ENCODE measurements at places on chromosomes 11 and 22.

DNA sequence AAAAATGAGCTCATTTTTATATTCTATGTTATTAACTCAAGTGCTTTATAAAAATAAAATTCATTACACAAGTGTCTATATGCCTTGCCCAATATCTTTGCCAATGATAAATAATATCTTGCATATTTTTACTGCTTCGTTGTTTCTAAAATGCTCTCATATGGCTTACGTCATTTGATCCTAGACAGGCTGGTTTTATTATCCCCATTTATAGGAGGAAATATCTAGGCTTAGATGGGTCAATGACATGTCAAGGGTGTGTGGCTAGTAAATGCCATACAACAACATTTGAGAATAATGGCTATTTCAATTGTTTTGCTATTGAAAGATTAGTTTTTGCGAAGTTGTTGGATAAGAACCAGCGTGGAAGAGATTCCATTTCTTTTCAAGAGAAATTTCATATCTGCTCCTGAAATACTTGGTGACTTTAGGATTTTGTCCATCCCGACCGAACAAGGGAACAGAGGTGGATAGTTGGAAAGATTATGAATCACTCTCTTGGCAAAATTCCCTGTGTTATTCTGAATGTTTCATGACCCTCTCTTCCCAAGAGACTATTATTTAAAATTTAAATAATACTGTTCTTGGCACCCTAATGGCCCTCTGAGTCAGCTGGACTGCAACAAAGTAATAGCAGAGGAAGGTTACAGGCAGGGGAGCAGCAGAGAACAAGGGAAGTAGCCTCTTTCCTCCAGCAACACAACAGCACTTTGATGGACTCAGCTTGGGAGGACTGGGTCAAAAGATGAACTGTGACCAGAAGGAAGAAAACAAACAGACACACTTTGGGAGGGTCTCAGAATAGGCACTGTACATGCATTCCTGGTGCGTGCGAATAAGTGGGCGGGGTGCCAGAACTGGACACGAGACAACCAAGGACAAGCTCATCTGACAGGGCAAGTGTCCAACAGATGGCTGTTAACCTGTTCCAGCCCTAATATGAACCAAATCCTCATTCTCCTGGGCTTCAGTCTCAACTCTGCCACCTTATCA lies 94.5 kb downstream of the ME3 start:
- ATAC-seq, result no peak

- no peak for ATAC-seq
Observed at GRCh38 chr11:91081440-91082043, 858.7 kb upstream of the CHORDC1 start.

DNA sequence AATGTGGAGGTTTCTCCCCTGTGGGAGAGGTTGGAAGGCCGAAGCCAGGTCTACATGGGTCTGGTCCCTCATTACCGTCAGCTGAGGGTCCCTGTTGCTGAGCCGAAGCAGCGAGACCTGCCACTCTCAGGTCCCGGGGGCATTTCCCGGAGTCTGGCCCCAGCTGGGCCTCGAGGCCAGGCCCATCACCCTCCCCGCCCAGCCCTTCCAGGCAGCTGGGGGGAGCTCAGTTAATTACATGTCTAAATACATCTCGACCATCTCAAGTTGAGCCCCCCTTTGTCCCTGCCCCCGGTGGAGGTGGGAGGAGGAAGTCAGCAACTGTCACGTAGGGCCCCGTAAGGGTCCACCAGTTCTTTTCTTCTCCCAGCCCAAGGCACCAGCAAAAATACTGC lies 3.6 kb downstream of the CDKN1C start:
- no peak for ATAC-seq

DNA sequence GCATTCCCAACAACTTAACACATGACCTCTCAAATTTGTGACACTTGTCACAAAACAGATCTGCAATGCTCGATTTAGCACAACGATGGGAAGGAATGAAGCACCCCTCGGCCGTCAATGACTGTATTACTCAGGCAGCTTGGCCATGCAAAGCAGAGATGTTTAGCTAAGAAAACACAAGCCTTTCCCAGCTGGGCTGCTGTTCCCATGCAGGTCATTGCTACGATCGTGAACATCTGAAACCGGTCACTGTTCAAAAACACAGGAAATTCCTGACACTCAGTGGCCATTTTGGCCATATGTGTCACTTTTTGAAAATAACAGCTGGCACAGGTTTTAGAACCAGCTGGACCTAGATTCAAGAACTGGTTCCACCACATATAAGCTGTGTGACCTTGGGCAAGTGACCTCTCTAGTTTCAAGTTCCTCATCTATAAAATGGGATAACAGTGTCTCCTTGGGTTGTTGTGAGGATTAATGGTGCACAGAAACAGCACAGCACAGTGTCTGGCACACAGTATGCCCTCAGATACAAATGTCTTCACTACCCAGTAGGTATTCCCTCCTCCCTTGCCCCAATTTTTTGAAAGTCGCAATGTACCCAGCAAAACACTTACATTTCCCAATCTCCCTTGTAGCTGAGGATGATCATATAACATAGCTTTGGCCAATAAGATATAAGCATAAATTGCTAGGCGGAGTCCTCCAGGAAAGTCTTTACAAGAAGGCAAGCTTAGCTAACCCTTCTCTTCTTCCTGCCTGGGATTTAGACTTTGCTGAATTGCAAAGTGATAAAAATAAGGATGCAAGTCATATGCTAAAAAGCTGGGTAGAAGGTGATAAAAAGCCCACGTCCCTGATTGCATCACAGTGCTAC lies 93.1 kb downstream of the C11orf58 start:
- ATAC-seq, result no peak

GRCh38 chr11:2561696-2562581 lies 117.1 kb downstream of the KCNQ1 start:
- ATAC-seq, result no peak

DNA sequence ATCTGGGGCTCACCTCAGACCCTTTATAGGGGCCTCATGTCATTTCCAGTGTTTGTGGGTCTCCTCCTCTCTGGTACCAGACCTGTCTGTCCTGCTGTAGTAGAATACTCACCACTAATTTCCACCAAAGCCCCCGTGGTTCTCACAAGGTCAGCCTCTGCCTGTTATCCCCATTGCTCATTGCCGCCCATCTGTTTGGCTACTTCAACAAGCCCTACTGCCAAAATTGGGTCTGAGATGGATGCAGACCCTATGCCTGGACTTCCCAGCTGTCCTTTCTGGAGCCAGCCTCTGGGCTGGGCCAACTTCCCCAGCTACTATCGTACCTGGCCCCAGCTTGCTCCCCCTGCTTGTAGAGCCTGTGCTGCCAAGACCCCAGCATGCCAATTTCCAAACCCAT lies 152.1 kb upstream of the ISX start:
- ATAC-seq, result no peak

GRCh38 chr11:120841074-120841473 lies 182.8 kb upstream of the TBCEL start:
- ATAC-seq, result no peak

DNA sequence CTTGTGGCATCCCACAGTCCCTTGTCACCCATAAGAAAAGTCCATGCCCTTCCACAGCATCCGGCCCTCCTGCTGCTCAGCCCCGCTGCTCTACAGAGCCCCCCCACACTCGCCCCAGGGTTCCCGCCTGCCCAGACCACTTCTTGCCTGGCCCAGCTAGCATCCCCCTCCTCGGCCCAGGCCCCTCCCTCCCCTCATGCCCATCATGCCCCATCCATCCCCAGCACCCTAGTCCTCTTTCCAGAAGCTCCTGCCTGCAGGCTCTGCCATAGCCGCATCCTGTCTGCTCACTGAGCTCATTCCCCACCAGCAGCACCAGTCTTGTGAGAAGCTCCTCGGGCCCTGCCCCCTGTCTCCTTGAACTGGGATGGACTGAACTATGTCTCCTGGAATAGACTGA lies 54.4 kb downstream of the LINC01488 start:
- ATAC-seq, result no peak

DNA sequence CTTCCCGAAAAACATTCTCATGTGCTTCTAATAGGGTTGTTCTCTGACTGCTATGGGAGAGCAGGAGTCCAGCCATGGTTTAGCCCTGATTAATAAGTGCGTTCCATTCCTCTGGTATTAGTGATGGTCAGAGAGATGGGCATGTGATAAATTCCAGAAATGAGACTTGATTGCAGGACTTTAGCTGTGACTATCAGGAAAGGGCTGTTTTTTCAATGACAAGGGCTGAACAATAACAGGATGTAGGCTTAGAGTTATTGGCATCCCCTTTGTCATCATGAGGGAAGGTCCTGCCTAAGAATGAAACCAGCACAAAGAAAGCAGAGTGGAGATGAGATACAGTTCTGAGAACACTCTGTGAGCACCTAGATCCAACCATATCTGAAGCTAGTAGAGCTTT lies 494.6 kb downstream of the MIAT start:
- ATAC-seq, result no peak

DNA sequence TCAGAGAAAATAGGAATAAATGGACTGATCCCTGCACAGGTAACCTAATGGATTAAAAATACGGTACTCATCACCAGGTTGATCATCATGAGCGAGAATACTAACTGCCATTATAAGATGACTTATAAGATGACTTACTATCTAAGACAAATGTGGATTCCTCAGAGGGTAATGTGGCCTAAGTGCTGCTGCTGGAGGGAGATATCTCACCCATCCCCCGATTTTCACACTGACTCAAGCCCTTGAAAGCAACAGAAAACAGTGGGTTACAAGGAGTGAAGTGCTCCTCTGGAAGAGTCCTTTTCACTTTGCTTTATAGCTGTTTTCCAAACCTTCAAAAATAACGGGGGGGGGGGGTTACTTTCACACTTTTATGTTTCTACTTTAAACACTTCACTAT lies 920 bp downstream of the TMEM218 start:
- ATAC-seq, result no peak

DNA sequence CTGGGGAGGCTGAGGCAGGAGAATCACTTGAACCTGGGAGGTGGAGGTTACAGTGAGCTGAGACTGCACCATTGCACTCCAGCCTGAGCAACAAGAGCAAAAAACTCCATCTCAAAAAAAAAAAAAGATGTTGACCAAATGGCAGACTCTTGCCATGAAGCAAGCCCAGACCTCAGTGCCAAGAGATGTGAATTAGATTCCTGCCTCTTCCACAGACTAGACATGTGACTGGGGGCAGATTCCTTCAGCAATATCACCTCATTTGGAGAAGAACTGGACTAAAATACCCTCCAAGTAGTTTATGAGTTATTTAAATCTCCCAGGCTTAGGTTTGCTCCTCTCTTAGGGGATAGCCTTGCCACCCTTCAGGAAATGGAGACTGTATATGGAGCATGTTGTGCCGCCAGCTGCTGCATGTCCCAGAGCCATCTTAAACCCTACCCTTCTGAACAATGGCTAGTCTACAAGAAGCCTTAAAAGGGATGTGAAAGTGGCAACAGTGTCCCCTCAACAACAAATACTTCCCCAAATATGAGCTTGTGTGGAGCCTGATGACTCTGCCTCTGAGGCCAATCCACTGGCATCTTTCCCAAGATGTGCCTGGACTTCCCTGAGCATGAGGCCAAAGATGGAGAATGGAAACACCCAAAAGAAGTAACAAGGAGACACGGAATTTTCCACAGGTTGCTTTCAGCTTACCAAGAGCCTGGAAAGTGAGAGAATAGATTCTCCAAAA lies 763 bp upstream of the MS4A7 start:
- ATAC-seq, result no peak

GRCh38 chr11:45670386-45671135 lies 5.1 kb upstream of the CHST1 start:
- no peak for ATAC-seq

DNA sequence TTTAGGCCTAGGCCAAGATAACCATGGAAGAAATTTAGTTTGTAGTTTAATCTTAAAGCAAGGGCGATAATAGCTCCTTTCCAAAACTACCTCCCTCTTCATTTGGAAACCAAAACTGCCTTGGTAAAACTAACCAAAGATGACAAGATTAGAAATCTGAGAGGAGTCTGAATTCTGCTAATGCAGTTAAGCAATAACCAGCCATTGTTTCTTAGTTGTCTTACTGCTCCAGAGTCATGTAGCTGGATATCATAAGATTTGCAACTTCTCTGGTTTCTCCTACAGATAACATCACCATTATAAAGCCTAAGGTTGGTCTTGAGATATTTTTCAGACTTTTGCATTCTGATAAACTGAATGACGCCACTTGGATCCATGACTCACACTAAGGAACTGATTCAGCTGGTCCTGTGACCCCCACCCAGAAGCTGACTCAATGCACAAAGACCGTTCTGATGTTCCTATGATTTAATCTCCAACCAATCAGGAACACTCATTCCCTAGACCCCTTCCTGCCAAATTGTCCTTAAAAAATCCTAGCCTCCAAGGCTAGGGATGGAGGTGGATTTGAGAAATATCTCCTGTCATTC lies 200.8 kb downstream of the LUZP2 start:
- no peak for ATAC-seq

DNA sequence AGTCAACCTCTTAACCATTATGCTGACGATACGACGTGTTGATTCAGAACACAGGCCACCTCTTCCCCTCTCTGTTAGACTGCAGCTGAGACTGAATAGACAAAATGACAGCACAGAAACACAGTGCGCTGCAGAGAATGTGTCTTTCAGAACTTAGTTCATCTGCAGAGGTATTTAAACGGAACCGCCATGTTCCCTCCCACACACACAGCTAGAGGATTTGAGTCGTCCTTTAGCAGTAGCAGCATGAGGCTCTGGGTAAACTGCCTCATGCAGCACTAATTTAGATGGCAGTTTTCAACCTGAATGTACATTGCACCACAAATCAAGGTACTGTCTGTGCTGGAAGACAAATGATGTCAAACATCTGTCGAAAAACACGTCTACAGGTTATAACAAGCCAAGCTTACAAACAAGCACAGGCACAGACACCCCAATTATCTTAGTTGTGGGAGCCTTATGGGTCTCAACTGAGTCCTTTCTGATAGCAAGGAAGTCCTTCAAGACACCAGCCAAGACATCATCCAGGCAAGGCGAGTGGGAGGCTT lies 76.6 kb upstream of the LRRC4C start:
- ATAC-seq, result no peak

DNA sequence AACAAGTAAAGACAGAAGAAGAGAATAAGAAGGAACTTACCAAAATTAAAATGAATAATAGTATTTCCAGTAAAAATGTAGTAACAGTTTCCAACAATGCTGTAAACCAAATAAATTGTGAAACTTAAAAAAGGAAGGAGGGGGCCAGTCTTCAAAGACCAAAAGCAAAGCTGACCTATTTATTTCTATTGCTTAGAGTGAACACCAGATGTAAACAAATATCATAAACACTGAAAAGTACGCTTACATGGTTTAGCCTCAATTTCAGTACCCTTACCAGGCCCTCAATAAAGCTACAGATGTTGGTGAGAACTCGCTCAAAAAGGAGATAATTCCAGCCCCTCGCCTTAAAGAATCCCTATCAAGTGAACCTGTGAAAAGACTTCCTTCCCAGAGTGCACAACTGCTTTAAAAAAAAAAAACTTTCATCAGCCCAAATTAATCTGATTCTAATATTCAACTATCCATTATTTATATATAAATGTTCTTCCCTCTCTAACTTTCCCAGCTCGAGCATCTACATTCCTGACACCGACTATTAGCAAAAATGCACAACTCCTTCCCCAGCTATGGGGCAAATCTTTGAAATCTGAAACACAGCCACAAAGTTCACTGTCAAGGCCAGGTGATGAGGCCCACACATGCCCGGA lies 2.4 kb downstream of the PHF21A start:
- no peak for ATAC-seq
